WERI-Rb-1 (cell line): ENCODE measurements at places on chromosomes 1 and 21.

DNA sequence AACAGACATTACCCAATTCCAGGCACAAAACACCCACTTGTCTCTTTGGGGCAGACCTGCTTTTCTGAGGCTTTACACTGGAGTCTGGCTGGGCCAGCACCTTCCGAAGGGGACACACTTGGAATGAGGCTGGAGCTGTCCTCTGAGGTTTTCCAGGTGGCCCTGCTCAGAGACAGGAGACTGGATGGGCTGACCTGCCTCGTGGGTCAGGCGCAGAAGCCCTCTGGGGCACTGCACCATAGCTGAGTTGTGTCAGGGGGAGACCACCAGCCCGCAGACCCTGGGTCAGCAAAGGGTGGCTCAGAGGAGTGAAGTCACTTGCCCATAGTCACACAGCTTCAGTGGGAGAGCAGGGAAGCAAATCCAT, 1.8 kb downstream of the SH2D5 start:
- no peak for DNase-seq

DNA sequence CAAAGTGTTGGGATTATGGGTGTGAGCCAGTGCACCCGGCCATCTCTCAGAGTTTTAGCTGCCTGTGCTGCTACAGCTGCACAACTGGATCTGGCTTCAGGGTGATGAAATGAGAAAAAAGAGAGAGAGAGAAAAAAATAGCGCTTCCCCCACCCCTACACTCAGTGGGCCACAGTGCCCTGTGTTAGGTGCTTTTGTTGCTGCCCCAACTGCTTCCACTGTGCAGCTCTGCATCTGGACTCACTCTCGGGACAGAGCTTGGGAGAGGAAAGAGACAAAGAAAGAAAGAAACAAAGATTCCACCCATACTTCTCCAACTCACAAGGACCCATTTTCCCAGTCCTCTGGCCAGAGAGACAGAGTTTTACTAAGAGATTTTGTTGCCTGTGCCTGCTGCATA, 50.4 kb downstream of the INAVA start:
- DNase-seq, result no peak

DNA sequence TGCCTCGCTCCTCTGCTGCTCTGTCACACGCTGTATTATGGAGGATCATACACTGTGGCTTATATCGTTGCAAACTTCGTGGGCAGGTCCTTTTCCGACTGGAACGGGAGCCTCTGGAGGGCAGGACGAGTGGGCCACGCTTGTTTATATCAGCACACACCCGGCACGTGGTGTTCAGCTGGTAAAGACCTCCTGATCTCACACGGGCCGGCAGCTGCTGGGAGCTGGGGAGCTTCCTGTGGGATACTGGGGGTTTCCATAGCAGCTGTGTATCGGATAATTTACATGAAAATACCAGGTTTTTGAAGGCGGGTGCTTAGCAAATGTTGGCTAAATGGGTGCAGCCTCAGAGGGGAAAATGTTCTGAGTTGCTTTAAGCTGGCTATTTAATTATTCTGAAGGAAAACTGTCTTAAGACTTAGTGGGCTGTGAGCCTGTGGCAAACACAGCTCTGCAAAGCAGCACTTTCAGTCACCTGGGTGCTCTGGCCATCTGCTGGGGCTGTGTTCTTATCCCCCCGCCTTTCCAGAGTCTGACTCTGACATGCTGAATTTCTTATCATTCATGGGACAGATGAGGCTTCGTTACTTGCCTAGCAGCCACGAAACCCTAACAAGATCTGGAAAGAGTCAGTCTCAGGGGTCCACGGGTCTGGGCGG, 103.6 kb upstream of the GCLM start:
- peak; percentile 72 for DNase-seq

- DNase-seq, result no peak
Measured at GRCh38 chr1:240235521-240236288, 144.0 kb downstream of the FMN2 start.

- DNase-seq, result no peak
Measured at GRCh38 chr1:41006942-41007865, 14.3 kb downstream of the SLFNL1 start.

DNA sequence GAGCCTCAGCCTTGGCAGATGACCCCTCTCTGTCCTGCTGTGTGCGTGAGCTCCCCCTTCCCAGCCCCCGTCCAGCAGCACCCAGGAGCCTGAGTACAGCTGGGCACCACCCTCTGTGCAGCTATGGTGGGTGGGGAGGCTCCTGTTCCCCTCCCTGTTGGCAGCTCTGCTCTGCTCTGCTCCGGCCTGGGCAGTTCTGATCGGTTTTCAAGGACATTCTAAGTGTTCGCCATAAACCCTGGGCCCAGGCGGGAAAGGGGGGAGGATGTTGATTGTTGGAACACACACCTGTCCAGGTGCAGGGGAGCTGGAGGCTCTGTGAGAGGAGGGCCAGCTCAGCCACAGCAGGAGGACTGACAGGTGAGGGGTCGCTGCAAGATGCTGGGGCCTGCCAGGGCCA, at the start of gene CLCNKB:
CLCNKB (plus strand) TSS at position 262 of the 400 bp plus-strand sequence. CDS start 711 bp downstream, outside the sequence.
- DNase-seq, result no peak
